Stimulated activated CD8-positive, alpha-beta memory T cell treated with anti-CD3 and anti-CD28 coated beads, Interleukin-4, amount 100 ng/mL, for 1 hour (primary cell): ENCODE measurements at places on chromosomes 3 and 15.

GRCh38 chr3:65946438-65946837 is 92.3 kb downstream of the MAGI1 start:
- no peak for DNase-seq

DNA sequence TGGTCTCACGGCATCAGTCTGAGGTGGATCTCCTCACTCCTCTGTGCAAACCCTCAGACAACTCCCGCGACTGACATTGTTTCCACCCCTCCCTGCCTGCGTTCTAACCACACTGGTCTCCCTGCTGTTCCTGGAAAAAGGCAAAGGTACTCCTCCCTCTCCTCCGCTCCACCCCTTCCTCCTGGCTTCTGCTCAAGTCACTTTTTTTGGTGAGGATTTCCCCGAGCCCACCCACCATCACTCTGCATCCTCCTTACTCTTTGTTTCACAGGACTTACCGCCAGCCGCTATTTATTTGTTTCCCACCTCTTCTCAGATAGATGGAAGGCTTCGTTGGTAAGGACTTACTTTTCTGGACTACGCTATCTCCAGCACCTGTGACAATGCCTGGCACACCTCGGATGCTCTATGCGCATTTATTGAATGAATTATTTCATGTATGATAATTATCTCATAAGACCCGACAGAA is 25.6 kb downstream of the PRR23E start:
- DNase-seq: no peak

GRCh38 chr3:157279237-157279636 is 119.3 kb upstream of the CCNL1 start:
- DNase-seq: no peak

DNA sequence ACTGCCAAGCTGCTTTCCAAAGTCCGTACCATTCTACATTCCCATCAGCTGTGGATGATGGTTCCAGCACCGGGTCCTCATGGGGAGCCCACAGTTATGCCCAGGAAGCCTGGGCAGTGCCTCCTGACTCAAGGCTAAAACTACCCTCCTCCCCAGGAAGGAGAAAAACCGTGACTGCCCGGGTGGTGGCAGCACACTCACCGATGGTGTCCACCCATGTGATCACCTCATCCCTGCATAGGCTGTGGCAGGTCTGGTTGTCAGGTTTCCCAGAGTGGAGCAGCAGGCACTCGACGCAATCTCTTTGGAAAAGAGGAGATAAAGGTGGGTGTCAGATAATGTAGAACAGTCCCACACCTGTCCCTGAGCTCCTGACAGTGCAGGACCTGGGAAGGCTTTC is 38.6 kb downstream of the UMPS start:
- no peak for DNase-seq

- no peak for DNase-seq
Observed at GRCh38 chr15:34055868-34056595, 17.0 kb upstream of the AVEN start.

GRCh38 chr3:111870620-111871019 is 11.6 kb downstream of the PHLDB2 start:
- DNase-seq: no peak

DNA sequence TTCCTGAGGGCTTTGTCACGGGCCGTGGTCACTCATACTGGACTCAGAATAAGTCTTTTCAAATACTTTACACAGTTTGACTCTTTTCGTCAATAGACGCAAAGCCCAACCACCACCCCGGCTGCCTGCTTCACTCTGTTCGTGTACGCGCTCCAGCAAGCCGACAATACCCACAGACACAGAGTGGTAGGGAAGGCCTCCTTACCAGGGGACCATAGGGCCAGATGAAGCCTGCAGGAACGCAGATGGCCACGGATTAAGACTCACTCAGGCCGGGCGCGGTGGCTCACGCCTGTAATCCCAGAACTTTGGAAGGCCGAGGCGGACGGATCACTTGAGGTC is 29.7 kb downstream of the EFCAB12 start:
- no peak for DNase-seq
